ENCODE measurements at places on chromosomes 1 and 21. TPM values are rescaled to one million over a fixed set of nuclear protein-coding genes. Genes with fewer than 3 reads are reported as not detected.

GRCh38 chr1:192158181-192158580 lies at the start of gene RGS18:
TSS of gene RGS18 (plus strand) at chr1:192158462. CDS start at chr1:192158638, 176 bp downstream.
- DNase-seq: no peak

- DNase-seq: no peak
Measured at GRCh38 chr1:154556422-154556821, 2.0 kb downstream of the UBE2Q1 start.

- no peak for DNase-seq
Measured at GRCh38 chr1:245648749-245649522, 494.2 kb downstream of the KIF26B start.

DNA sequence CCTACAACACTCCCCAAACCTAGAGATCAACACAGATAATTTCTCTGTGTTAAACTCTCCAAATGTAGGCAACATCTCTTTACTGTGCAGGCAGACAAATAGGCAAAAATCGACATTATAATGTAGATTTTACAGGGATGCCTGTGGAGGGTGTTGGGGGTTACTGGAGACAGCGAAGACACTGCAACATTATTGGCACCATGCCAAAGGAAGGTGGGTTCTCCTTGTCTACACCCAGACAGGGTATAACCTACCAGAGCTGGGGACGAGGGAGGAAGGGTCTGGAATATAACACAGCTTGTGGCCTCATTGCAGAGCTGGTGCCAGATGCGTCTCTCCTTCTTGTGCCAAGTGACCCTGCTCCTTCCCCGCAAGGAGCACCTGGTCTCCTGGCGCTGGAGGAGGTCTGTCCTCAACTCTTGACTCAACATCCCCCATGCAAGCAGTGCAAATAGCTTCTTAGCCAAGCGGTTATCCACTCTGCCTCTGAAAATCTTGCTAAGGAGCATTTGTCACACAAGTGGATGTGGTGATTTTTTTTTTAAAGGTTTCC lies 404.0 kb downstream of the PRDM2 start:
- no peak for DNase-seq

DNA sequence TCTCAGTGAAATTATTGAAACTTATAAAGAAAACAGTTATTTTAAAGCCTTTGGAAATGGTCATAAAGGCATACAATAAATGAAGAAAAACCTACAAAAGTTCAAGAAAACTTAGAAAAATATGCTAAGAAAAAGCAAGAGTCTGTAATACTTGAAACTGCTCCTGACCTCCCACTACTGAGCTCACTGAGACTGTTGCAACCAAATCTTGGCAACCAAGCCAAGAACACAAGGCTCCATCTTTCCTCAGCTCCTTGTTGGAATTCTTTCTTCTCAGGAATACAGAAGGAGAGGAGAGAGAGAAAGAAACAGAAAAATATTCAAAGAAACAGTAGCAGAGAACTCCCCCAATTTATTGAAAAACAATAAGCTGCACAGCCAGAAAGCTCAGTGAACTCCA lies 160.5 kb downstream of the RASAL2 start:
- DNase-seq: no peak

DNA sequence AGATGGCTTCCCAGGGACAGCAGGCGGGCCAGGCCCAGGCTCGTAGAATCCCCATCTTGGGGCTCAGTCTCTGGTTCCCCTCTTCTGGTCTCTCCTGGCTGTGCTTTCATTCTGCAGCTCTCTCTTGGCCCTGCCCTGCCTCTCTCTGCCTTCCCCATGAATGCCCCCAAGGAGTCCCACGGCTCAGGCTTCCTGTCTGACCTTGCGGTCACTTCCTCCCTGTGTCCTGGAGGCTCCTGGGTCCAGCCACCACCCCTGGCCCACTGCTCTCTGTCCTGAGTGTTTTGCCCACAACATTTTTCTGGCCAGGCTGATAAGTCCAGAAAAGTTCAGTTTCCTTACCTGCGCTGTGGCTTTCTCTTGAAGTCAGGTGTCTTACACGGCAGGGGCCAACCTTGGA lies 29.1 kb downstream of the PIGP start:
- no peak for DNase-seq

GRCh38 chr1:177589166-177589565 lies 380.7 kb downstream of the SEC16B start:
- no peak for DNase-seq

DNA sequence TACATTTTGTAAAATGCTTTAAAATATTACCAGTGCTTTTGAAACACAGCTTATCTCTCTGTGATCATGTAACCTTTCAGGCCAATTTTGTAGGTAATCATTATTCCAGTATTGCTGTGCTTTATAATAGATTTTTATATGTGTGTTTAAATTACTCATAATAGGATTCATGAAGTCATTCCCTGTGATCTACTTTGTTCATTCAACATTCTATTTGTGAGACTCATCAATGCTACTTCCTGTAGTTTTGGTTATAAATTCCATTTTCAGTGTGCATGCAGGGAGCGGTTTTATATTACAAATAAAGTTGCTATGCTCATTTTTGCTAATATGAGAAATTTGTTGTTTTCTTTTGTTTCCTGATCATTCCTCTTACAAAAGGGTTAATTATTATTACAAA lies 4.1 kb upstream of the OR2M5 start:
- DNase-seq: no peak

DNA sequence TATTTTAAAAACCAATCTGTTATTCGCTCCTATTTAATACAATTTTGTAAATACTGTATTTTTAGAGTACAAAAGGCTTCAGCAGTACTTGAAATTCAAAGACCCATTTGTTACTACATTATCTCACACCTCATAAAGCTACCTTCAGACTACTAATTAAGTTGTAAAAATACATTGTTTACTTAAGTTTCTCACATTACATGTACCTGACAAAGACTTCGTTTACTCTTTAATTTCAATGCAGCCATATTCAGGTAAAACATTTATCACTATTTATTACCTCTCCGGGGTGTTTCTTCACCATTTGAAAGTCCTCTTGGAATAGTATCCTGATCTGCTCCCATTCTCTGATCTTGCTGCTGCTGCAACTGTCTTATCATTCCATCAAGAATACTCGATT lies 55.2 kb downstream of the BRWD1 start:
- no peak for DNase-seq

DNA sequence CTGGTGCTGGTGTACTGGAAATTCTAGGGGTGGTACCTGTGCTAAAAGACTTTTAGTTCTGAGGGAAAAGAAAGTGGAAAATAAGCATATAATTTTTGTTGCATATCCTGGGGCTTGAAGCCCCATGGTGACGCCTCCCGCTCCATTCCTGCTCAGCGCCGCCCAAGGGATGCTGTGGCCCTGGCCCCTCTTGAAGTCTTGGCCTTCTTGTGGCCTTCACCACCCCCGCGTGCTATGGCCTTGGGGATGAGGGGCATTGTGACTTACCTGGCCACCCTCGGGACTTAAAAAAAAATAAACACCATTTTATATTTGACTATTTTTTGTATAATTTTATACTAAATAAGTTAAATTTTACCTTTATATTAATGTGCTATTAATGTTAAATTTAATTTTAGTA lies 15.3 kb downstream of the IFI16 start:
- no peak for DNase-seq

- DNase-seq: no peak
Measured at GRCh38 chr1:17194615-17195528, 10.1 kb upstream of the PADI1 start.

DNA sequence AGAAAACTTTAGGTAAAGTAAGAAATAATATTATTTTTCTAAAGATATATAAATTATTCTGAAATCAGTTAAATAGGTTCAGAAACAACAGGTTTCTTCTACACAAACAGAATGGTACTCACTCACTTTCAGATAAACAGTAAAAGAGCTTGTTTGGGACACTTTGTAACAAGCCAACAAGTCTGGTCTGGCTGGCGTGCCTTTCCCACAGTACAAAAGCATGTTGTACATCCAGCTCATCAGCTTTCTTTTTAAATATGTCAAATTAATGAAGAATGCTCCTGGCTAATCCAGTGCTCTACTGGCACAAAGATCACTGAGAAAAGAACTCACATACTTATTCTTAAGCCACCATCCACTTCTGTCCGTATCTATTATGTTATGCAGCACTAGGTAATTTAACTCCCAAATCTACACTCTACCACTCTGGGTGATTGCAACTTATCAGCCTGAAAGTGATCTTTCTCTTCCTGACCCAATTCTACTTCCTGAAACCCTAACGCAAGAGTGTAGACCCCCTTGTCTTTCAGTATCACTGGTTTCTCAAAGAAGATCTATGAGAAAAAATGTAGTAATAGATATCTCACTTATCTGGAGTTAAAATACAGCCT lies 32.6 kb downstream of the TRIT1 start:
- no peak for DNase-seq

Gene SLC44A5
- 3.7 TPM for polyA plus RNA-seq

Gene URB1
- 13.4 TPM for polyA plus RNA-seq

Gene ANGPTL3
- polyA plus RNA-seq: 5.8 TPM

Gene CDA
- 5.4 TPM for polyA plus RNA-seq

Gene SELENBP1
- polyA plus RNA-seq: 54.1 TPM

Gene NR5A2
- 1.9 TPM for polyA plus RNA-seq

Gene S100A1
- 23.5 TPM for polyA plus RNA-seq

Gene RBM11
- polyA plus RNA-seq: 5.5 TPM
